Sciatic nerve (tissue), 2 donors: ENCODE measurements at places on chromosomes 11 and 22. TPM values are rescaled to one million over a fixed set of nuclear protein-coding genes. Genes with fewer than 3 reads are reported as not detected.

The OR8A1 gene
- total RNA-seq: not detected

The ZBTB16 gene
- 22.7 TPM for total RNA-seq

The CHST1 gene
- 2.1 TPM for total RNA-seq

The FDXACB1 gene
- 1.7 TPM for total RNA-seq

The NEFH gene
- total RNA-seq: 1.4 TPM

GRCh38 chr11:28481616-28482480 lies 373.7 kb downstream of the METTL15 start:
- DNase-seq: no peak

GRCh38 chr11:83120327-83120726 lies 36.6 kb upstream of the PCF11 start:
- DNase-seq: no peak

DNA sequence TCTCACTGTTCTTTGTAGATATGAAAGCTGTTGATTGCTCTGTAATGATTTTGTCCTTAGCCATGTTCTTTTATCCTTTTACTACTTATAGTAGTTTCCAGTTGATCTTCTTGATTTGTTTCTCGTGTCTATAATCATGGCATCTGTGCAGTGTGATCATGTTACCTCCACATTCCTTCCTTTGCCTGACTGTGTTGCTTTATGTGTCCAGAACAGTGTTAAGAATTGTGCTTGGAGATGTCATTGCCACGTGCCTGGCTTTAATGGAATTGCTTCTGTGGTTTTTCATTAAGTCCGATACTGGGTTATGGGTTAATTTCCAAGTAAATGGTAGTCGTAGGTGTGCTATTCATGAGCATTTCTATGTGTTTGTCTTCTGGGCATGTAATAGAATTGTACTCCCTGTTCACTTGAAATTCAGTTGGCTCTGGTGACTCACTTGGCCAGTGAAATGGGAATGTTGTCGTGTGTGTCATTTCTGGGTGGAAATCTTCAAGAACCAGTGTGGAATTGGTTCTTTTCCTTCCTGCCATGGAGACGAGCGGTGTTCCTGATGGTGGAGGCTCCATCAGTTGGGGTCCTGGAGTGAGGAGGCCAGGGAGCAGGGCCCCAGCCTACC lies 6.8 kb downstream of the GTSE1 start:
- DNase-seq: no peak

DNA sequence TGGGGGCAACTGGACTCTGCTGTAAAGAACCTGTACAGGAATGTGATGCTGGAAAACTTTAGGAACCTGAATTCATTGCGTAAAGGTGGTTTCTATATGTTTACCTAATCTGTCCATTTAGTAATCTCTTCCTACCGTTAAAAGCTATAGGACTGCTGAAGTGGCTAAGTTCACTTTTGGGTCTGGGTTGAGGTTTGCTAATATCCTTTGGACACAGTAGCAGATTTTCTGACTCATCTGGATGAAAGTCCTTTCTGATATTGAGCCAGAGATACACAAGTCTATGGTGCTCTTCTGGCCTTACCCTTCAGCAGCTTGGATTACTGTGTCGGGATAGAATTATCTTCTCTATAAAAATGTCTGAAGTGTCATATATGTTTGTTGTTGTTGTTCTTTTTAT lies 16.9 kb downstream of the ZNF215 start:
- DNase-seq: no peak

DNA sequence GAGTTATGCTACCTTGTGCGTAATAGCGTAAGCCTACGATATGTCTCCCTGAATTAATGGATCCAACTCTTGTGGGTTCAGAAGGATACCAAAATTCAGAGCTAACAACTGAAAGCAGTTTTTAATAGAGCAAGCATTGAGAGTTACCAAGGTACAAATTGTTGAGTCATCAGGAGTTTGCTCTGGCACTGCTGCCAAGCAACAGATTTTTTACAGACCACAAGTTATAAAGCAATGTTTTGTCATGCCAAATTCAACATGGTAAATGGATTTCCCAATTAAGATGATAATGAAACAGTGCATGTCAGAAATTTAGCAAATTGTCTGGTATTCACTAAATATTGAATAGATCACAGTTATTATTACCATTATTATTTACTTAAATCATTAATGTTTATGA lies 295.6 kb downstream of the NELL1 start:
- DNase-seq: no peak

GRCh38 chr22:31333641-31334040 lies 12.5 kb downstream of the PATZ1 start:
- no peak for DNase-seq

GRCh38 chr22:41831828-41832552 lies 915 bp upstream of the SREBF2 start:
- DNase-seq: no peak

GRCh38 chr11:13143486-13144297 lies 133.9 kb upstream of the BMAL1 start:
- no peak for DNase-seq

DNA sequence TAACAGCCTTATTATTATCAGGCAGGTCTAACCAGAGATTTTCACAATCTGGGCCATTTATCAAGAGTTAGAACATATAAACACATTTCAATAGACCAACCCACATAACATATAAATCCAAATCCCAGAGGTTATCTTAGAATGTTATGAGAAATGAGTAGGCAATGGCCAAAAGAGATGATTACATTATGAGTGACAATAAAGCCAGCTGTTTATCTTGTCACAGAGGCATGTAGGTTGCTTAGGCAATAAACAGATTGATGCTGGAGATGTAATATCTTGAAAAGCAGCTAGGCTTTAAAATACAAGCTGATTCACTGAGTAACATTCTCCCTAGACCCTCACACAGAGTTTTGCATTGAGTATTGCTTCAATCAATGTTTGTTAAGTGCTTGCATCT lies 148.5 kb upstream of the SESN3 start:
- DNase-seq: no peak

GRCh38 chr22:43923191-43923590 lies 414 bp upstream of the PNPLA3 start:
- no peak for DNase-seq

DNA sequence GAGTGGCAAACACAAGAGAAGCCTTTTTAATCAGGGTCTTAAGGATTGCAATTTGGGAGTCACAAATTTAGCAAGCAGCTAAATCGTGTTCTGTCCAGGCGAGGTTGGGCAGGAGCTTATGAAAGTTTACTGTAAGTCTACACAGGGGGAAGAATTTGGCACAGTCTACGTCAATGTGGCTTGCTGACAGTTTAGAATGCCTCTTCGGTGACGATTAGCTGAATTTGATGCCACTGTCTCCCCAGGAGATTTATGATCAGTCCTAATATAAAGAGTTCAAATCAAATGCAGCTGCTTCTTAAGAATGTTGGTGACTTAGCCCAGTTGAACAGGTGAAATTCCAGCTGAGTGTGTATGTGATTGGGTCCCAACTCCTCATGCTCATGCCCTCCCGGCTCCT lies 114.1 kb upstream of the CLPB start:
- DNase-seq: no peak

- no peak for DNase-seq
These were observed 19.7 kb downstream of the RAB30 start for GRCh38 chr11:83051760-83052671.

DNA sequence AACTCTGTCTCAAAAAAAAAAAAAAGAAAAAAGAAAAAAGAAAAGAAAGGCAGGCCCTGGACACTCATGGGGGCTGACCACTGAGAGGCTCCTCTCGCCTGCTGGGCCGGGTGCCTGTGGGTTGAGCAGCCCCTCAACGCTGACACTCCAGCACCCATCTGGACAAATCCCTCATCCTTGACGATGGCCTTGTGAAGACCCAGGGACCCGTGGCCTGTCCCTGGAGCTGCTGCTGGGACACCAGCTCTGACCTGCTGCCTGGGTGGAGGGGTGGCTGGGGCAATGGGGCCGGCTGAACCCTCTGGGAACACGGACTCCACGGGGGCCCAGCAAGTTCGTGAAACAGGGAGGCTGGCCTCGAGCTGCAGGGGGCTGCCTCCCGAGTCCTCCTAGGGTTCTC lies 10.5 kb upstream of the BID start:
- no peak for DNase-seq
